ENCODE measurements at places on chromosomes 2 and 18.
A peak's percentile ranks its signal among the peaks of the same experiment; 100 is the strongest.

- no peak for DNase-seq
Observed at GRCh38 chr18:51051105-51051712, 21.2 kb downstream of the SMAD4 start.

GRCh38 chr18:12911025-12911928 is 27.2 kb upstream of the PTPN2 start:
- peak; percentile 27 for DNase-seq

GRCh38 chr2:36705326-36706020 is 9.0 kb downstream of the VIT start:
- DNase-seq = no peak

GRCh38 chr2:26792720-26793119 is 6.9 kb downstream of the CENPA start:
- no peak for DNase-seq

- no peak for DNase-seq
Observed at GRCh38 chr2:112621790-112622527, 23.8 kb upstream of the SLC20A1 start.

DNA sequence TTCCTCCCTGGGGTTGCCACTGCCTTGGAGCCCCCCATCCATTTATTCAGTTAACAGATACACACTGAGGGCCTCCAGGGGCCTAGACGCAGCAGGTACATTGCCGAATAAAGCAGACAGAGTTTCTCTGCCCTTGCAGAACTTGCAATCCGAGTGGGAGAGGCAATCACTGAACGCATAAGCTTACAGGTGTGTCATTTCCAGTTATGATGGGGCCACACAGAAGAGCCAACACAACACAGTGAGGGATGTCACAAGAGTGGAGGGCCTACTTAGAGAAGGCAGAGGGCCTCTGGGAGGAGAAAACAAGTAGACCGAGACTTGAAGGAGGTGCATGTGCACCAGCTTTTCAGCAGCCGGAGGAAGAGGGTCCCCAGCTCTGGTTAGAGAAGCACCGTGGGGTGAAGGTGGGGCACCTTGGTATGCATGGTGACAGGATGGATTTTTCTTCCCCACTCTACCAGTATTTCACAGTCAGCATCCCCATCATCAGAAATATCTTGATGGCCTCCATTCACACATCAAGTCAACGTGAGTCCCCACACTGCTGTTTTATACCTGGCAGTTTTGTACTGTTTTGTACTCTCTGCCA is 150.9 kb downstream of the SMAD7 start:
- no peak for DNase-seq

- no peak for DNase-seq
Observed at GRCh38 chr2:220096406-220096805, 469.0 kb downstream of the SLC4A3 start.

- DNase-seq = no peak
Observed at GRCh38 chr2:19373352-19373751, 14.9 kb upstream of the OSR1 start.

- DNase-seq = no peak
Observed at GRCh38 chr2:221377066-221377465, 195.0 kb downstream of the EPHA4 start.

- no peak for DNase-seq
Observed at GRCh38 chr2:43845181-43845580, 6.4 kb downstream of the ABCG8 start.

DNA sequence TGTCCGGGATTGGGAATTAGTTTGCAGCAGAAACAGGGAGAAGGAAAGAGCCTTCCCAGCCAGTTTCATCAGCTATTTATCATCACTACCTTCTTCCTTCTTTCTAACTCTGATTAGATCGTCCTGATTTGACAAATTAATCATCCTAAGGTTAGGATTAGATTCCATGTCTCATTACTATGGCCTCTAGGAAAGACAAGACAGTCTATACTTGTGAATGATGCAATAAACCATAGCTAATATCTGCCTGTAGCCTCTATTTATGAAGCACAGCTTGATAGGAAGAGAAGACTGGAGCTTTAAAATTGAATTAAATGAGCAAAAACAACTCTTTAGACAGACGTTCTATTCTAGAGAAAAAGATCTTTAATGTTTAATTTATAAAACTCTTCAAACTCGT is 25.2 kb upstream of the FRZB start:
- no peak for DNase-seq

GRCh38 chr2:55168221-55169154 is 63.6 kb downstream of the CLHC1 start:
- peak; percentile 11 for DNase-seq

DNA sequence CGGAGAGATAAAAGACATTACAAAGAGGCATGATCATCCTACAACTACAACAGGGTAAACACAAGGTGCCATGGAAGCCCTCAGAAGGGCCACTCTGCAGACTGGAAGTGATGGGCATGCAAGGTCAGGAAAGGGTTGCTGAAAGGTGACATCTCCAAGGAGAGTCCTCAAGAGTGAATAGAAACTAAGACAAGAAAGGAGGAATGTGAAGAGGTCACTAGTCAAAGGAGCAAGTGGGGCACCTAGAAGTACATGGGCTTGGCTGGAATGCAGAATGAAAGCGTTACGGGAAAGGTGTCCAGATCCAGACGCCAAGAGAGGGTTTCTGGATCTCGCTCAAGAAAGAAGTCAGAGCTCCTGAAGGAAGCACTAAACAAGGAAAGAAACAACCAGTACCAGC is 314.3 kb downstream of the NBAS start:
- DNase-seq = no peak

GRCh38 chr2:95270541-95271081 is 3.6 kb upstream of the PROM2 start:
- no peak for DNase-seq

GRCh38 chr18:13993730-13994129 is 78.4 kb upstream of the MC2R start:
- DNase-seq = no peak

DNA sequence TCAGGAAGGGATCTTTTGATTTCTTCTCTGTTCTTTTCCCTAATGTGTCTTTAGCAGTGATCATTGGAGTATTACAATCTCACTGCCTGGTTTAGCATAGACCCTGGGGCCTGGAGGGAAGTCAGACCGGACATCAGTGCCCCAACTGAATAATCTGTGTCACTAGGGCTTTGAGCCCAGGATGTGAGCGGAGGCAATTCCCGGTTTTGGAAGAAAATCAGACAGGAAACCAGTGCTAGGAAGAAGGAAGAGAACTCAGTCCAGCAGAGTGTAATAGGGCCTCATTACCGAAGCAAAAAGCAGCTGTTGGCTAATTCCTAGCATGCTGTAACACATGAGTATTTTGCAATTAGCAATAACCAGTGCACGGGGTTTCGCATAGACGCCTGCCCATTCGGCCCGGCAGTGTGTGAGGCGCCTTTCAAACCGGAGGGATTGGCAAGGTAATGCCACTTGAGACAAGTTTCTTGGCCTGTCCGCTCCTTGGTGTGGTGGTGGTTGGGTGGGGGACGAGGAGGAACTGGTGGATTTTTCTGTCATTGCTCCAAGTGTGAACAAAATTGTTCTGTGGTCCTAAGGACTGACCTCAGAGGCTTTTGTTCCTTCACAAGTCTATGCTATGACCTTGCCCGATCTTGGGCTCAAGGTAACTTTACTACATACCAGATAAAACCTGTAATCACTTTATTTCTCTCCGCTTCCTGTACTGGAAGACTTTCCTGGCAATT is 2.8 kb downstream of the FOSL2 start:
- no peak for DNase-seq

DNA sequence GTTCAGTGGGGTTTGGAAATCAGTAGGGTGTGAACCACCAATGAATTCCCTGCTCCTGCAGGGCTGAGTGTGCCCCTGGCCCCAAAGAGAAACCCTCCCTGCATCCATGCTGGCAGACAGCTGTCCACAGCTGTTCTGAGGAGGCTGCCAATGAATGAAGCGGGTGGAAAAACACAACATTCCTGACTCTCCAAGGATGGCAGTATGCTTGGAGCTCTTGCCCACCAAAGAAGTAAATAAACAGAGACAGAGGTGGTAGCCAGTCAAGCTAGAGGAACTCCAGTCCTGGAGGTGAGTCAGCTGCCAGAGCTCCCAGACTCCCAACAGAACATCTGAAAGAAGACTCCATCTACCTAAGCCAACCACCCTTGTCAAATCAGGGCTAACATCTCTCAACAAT is 6.2 kb downstream of the ZBTB7C start:
- no peak for DNase-seq

DNA sequence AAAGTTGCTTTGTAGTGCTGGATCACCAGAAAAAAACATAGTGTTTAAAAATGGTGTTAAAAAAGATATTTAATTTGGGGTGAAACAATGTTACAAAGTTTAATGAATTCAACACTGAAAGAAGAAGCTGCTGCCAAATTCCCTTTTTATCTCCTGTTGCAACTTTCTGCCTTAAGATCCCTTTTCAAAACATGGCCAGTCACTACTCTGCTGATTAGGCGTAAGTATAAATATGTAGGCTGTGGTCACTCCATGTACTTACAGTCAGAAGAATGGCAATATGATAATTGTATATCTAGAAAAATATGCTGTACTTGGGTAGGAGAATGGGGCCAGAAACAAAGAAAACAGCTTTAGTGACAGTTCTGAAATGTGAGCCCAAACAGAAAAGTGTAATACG is 123.5 kb upstream of the ZBTB14 start:
- DNase-seq = no peak

GRCh38 chr2:198652461-198652860 is 805.3 kb downstream of the SATB2 start:
- no peak for DNase-seq

GRCh38 chr2:200748779-200749178 is 62.9 kb upstream of the BZW1 start:
- DNase-seq = no peak

DNA sequence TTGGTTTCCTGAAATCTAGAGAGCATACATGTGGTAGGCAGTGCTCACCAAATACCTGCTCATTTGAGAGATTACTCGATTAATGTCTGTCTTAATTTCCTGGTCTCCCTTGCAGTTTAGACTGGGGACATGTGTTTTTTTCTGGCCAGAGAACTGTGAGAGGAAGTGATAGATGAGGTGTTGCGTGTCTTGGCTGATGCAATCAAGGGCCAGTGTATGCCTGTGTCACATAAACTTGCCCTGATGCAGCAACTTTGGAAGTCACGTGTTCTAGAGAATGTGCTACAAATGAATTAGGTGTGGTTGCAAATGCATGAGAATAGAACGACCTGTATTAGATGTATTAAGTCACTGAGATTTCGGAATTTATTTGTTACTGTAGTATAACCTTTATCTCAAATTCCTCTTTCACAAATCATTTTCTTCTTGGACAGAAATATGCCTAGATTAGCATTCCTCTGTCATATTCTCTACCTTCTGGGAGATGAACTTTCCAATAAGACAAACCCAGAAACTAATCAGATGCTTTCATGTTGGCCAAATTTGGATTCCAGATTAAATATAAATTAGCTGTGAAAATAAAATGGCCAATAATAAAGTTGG is 9.9 kb upstream of the IL1A start:
- DNase-seq = no peak

DNA sequence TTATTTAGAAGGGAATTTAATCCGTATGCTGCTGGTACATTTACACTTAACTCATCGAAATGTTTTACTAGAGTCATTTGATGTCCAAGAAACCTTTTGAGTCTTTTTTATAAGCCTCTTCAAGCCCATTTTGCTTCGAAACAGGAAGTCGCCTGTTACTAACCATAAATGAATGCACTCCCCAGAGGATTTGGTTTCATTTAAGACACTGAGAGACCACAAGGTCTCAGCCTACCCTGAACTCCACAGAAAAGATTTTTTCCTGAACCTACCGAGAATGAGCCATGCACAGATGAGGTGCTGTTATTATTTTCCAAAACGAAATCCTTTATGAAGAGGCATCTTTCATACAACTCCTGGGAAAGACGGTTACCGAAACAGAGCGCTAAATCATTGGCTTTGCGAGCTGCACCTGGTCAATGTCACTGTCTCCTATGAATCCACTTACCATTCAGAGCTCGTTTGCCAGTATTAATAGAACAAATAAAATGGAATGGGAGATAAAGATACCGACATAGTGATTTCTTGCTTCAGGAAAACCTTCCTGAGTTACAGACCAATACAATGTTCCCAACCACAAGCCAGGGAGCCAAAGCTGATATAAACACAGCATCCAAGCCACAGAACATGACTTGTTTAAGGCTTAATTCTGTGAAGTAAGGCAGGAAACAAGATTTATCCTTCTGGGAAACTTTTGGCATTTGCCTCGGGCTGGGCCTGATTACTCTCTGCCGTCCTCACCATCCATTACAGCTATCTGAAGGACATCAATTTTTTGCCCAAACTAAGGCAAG is 382.1 kb downstream of the OSR1 start:
- no peak for DNase-seq
